ENCODE measurements at places on chromosomes 11 and 22.

DNA sequence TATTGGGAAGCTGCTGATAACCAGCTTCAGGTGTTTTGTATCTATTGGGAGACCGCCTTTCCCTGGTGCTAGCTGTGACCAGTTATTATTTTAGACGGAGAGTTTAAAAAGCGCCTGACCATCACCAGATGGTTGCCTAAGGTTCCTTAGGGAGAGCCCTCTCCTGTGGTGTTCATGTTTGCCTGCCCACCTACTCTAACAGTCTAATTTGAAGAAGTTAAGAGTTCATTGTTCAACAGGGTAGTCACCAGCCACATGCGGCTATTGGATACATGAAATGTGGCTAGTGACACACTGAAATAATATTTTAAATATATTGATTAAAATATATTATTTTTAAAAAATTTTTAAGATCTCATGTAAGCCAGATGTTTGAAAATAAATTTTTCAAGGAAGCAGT is 71.3 kb upstream of the SLN start:
- no peak for DNase-seq

GRCh38 chr11:74373382-74373781 is 24.9 kb downstream of the PGM2L1 start:
- no peak for DNase-seq

DNA sequence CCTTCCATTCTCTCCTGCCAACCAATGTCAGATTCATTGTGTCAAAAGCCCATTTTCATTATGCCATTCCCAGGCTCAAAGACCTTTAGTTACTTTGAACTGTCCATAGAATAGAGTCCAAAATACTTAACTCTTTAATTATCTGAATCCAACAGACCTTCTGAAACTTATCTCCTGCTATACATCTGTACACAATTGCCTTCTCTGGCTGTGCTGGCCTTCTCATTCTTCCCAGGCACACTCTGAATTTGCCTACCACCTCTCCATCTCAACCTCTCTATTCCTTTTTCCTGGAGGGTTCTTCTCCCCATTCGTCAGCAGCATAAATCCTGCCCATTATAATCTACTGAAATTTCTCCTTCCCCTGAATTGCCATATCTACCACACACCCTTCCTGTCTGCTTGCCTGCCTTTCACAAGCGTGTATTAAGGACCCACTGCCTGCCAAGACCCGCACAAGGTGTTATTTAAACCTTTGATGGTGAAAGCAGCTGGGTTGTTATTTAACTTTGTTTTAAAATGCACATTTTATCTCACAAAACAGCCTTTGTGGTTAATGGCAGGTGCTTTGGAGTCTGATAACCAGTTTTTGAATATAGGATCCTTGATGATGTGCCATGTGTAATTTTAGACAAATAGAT is 125.9 kb downstream of the CCDC81 start:
- DNase-seq = no peak

DNA sequence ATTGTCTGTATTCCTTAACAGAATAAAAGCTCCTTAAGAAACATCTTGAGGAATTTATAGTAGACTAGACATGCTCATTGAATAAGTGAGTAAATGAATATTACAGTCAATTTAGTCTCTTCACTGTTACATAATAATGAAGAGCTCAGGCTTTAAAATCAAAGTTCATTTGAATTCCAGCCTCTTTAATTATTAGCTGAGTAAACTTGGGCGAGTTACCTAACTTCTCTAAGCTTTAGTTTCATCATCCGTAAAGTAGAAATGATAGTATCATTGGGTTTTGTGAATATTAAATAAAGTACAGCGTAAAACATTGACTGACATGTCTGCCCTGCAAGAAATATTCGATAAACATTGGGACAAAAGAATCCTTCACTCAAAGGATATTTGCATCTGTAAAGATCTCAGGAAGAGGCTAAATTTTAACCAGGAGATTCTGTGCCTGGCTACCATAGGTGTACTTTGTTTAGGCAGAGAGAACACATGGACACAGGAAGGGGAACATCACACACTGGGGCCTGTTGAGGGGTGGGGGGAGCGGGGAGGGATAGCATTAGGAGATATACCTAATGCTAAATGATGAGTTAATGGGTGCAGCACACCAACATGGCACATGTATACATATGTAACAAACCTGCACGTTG is 15.2 kb upstream of the BBOX1 start:
- no peak for DNase-seq

GRCh38 chr11:102647430-102647829 is 22.3 kb upstream of the MMP20 start:
- DNase-seq = peak; percentile 25

GRCh38 chr22:32836280-32837123 is 35.0 kb downstream of the TIMP3 start:
- peak; percentile 50 for DNase-seq

DNA sequence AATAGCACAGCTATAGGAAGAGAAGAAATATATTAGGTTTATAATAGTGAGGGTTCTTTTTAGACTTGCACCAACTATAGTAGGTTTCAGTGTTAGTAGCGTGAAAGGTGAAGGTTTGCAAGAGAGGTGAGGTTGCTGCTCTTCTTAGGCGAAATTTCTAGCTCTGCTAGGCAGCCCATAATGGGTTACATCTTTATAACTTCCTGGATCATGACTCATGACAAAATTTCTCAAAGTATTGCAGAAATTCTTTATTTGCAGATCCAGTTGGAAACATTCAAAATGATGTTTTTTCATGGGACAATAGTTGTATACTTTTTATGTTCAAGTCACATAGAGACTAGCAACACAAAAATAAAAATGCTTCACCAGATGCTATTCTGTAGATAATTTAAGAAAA is 260.0 kb downstream of the SOX6 start:
- DNase-seq = peak; percentile 21

GRCh38 chr11:80280737-80281136 is 839.9 kb upstream of the TENM4 start:
- DNase-seq = no peak

- no peak for DNase-seq
Measured at GRCh38 chr11:132244846-132245245, 874.4 kb downstream of the NTM start.
